ENCODE measurements at places on chromosomes 7 and 10.

DNA sequence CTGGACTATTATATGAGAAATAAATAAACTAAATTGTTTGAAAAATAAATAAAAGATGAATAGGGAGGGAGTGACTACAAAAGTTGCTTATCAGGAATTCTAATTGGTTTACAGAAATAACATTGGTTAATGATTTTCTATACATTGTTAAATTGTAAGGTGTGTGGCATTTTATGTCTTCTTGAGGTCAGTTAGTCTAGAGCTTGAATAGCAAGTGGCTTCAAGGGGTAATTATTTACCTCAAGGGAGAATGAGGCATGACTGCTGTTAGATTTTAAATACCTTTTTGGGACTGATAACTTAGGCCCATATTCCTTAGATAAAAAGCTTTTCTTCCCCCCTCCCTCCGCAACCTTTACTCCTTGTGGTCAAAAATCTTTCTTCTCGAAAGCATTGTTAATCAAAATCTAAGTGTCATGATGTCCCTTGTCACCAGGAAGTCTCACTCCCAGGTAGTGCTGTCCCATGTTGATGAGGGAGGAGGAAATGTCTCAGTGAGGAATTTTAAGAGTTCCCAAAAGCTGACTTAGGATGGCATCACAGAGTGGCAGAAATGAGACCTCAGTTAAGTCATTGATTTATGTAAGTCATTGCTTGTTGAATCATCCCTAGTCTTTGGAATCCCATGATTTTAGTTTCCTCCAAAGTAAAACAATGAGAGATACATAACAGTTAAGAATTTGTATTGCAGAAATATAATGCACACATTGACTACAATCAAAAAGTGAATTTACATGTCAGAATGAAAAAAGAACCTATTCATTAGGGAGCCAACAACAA lies 71.5 kb downstream of the MAPK8 start:
- no peak for DNase-seq

DNA sequence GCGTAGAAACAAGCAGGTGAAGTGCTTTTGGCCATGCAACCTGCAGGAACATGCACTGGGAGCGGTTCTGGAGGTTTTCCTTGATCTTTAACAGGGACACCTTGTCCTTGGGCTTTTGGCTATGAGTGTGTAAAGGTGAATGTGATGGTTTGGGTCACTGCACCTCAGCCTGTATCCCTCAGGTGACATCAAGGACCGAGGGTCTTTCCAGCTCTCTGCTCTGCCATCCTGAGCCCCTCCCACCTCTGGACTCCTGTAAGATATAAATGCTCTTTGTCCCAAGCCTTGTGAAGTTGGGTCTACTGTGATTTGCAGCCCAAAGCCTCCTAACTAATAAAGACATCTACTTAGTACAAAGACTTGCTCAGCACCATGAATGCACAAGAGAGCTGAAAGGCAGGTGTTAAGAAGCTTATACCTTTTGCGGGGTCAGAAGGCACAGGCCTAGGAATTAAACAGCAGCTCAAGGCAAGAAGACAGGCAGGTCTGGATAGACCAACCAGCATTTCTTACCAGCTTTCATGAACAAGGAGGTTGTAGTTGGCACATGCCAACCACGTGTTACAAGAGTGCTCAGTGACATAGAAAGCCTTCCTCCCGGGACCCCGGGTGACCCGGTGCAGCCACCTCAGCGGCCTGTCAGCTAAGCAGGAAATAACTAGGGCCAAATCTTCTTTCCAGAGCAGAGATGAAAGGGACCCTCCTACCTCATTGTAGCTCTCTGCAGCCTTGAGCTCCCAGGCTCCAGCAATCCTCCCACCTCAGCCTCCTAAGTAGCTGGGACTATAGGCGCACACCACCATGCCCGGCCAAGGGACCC lies 89.9 kb downstream of the CARD11 start:
- DNase-seq = no peak

DNA sequence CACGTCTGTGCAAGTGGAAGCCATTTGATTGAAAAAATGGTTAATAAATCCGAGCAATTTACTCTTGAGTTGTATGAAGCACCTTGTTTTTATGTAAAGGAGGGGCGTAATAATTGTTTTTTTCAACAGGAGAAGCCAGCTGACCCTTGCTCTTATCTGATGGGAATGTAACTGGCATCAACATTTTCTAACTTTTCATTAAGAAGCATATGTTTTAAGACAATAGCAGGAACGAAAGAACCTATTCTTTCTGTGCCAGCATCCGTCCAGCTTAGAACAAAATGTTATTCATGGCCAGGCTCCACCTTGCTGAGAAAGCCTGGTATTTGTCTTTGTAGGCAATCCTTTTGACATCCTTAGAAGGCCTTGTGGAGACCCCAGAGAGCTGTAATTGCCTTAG lies 22.2 kb upstream of the AFAP1L2 start:
- DNase-seq = no peak

DNA sequence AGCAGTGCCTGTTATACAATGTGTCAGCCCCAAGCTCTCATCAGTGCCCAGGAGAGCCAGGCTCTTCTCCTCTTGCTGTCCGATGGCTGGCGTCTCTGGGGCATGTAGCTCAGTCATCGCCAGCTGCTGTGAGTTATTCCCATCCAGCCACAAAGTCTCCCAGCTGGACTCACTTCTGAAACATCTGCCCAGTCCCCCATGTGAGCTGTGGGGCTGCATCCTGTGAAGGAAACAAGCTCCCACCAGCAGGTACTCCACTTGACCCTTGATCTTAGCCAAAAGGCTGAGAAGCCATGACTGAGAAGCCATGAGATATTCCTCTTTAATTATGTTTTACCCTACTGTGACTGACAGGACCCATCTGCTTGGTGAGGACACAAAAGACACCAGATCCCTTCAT lies 212.7 kb upstream of the IGFBP3 start:
- no peak for DNase-seq

GRCh38 chr10:18437486-18437885 lies 213.9 kb downstream of the NSUN6 start:
- DNase-seq = no peak

- DNase-seq = no peak
Observed at GRCh38 chr7:122402235-122402634, 97.7 kb upstream of the FEZF1 start.

- DNase-seq = no peak
Observed at GRCh38 chr7:157617401-157617800, 280.6 kb downstream of the DNAJB6 start.

- no peak for DNase-seq
Observed at GRCh38 chr10:112027731-112028280, 155.8 kb downstream of the GPAM start.

DNA sequence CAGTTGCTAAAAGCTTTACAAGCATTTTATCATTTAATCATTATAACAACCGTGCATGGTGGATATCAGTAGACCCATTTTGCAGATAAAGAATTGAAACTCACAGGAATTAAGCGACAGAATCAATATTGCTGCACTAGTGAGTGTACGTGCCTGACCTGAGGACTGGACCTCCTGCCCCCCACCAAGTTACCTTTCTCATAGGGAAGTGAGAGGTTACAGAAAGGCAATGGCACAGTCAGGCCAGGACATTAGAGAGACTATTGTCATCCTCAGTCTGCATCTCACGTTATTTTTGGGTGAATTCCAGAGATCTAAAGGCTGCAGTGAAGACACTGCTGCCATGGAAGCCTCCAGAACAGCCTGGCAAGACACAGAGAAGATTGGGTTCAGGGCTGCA lies 80.9 kb downstream of the WDFY4 start:
- no peak for DNase-seq
